ENCODE measurements at places on chromosomes 2 and 18.

DNA sequence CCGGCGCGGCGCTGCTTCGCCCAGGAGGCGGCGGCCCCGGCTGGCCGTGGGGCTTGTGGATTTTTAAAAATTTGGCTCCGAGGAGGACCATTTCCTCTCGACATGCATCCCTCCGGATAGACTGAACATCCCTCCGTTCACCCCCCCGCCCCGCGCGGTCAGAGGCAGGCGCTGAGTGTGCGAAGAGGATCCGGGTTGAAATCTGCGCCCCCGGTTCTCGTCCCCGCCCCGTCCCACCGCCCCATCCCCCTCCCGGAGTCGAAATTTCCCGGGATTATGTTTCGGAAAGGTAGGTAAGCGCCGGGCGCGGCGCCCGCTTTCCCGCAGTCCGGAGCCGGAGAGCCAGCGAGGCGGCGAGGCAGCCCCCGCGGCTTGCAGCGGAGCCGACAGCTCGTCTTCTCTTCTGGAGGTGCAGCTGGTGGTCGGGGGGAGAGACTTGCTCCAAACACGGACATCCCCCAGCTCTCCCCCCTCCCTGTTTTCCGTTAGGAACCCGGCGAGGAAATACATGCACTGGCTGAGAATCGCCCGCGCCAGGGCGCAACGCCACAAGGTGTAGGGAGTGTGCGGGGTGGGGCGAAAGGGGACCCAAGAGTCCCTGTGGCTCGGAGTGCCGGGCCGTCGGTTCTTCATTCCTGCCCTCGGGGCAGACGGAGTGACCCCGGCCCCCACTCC lies at the start of gene PRKCE:
Gene PRKCE, plus strand, starts transcription at position 261 of the 675 bp plus-strand sequence.
- DNase-seq: peak; percentile 18

DNA sequence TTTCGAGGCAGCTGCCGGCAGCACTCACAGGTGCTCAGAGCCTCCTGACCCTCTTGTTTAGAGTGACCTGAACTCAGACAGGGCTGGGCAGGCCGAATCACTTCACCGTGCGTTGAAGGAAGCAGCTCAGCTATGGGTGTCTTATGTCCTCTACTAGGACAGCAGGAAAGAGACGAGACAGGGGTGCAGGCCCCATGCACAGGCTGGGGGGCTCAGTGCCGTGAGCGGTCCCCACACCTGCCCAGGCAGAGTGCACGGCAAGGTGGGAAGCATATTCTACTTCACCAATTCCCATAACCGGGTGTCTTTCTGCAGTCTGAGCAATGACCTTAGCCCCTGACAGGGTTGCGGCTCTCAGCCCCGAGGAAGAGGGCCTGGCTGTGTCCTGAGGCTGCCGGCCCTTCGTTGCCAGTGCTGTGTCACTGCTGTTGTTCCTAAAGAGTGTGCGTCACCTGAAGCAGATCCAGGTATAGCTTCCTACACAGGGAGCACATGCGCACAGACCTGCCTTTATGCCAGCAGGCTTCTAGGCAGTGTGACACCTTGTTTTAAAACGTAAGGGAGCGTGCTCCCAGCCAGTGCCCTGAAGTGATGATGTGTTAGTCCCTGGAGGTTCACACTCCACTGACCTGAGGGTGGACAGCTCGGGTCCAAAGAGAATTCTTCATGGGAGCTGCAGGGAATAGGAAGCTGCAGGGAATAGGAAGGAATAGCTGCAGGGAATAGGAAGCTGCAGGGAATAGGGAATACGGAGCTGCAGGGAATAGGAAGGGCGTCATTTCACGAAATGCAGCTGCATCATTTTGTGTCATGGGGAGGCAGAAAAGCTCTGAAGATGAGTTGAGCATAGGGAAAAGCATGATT lies 207.9 kb upstream of the SALL3 start:
- DNase-seq: no peak

DNA sequence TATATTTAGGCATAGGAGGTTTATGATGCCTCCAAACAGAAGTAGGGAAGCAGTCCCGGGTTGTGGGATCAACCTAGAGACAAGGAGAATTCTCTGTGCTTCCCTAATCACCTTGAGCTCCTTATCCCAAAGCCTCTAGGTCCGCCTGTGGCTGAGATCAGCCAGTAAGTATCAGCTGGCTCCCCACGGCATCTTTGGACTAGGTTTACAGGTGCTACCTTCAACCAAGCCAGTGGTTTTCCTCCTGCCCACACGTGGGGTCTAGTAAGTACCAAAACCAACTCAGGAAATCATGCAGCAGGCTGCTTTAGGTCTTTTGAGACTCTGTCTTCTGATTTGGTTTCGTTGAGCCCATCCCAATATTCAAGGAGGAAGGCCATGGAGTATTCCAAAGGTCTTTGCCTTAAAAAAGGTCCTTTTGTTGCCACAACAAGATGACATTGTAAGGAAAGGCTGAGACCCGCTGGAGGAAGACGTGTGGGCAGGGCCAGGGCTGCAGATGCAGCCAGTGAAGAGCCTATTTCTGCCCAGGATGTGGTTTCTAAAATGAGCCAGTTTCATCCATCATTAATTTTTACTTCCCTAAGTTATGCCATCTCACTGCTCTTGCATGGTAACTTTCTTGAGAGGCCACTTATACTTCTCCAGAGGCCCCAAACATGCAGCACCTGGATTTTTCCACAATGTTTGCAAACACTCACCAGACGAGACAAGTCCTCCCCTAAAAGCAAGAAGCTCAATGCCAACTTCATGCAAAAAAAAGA lies 248.7 kb downstream of the RNF152 start:
- no peak for DNase-seq

- DNase-seq: no peak
These were observed 104.5 kb downstream of the SNTG2 start for GRCh38 chr2:1055014-1055595.

DNA sequence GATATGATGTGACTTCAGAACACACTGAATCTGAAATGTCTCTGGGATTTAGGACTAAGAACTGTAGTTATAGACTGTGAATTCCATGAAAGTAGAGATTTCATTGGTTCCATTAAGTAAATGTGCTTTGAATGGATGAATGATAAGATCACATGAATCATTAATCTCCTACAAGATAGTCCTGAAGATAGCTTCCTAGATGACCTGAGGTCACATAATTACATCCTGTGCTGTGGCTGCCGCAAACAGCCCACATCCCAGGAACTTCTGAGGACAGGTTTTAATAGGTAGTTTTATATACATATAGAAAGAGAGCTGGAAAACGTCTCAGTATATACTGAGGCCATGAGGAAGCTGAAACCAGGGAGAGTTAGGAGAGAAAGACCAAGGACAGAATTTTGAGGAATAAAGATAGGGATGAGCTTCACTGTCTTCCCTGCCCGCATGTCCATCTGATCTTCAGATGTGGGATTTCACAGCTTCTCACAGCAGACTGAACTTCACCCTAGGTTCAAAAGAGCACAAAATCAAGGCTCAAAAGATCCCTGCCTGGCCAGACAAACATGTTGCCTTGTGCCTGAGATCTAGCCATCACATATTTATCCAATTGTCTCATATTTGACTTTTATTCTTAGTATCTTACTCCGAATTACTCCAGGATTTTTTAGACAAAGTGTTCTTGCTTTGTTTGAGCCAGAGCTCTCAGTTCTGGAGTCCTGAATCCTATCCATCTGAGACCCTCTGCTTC lies 188.2 kb downstream of the IRS1 start:
- DNase-seq: no peak

DNA sequence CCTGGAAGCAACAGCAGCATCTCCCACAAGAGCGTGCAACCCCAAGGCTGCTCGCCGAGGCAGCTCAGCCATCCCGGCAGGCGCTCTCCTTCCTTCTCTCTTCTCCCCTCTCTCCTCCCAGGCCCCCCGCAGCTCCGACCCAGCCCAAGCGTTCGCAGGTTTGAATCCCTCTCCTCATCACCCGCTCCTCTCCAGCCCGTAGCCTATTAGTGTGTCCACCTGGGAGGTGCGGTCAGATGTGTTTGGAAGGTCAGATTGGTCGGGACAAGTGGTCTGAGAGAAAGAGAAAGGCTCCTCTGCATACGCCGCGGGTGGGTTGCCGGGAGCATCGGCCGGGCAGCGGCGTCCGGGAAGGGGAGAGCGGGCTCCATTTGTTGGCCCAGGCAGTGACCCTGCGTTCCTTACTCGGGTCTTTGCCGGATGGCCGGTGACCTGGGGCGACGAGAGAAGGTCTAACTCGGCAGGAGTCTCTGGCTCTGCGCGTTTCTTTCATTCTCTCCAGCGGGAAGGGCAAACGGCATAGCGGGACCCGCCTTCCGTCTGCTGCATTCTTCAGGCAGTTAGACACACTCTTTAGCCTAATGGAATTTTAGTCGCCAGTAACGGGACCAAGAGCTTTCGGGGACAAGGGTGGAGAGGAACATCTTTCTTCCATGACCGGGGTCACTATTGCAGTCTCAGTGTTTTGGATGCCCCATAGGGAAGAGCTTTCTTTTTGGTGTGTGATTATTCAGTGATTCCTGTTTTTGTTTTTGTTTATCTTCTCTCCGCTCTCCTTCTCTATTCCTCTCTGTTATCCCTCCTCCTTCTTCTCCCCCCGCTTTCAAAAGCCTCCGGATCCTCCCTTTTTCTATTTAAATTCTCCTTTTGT lies 1.1 kb upstream of the TMEFF2 start:
- DNase-seq: no peak

DNA sequence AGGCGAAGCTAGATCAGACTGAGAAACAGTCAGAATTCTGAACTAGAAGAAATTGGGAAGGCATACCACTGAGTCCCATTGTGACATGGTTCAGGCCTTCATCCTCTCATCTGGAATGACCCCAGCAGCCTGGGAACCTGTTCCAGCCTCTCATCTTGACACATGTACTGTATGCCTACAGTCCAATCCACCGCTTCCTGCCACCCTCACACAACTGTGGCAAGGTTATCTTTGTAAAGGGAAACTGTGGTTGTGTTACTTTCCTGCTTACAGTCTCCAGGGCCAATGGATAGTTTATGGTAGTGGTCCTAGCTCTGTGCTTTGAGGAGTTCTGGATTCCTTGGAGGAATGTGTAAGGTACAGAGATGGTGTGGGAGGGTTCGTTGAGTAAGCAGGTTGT lies 296.9 kb upstream of the TRIB2 start:
- no peak for DNase-seq

- DNase-seq: no peak
These were observed 39.7 kb upstream of the NABP1 start for GRCh38 chr2:191638079-191638801.

DNA sequence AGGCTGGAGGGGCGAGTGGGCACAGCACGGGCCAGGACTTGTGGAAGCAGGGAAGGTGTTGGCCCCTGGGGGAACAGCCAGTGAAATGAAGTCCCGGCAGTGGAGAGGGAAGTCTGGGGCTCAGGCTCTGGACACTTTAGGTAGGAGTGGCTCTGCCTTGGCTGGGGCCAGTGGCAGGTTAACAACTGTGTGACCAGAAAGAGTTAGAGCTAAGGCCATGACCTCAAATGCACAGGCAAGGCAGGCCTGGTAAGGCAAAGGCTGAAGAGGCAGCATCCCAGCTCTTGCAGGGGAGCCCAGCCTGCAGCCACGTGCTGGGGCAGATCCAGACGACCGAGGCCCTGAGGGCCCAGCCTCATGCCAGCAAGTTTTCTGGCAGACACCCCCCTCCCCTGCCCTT lies 21.5 kb downstream of the PCARE start:
- DNase-seq: no peak

- no peak for DNase-seq
These were observed 104.2 kb downstream of the LRP2 start for GRCh38 chr2:169258045-169258601.

GRCh38 chr2:11675423-11676112 lies 5.6 kb upstream of the NTSR2 start:
- no peak for DNase-seq

- DNase-seq: peak; percentile 15
These were observed 8.2 kb upstream of the SMARCAL1 start for GRCh38 chr2:216404010-216404618.

DNA sequence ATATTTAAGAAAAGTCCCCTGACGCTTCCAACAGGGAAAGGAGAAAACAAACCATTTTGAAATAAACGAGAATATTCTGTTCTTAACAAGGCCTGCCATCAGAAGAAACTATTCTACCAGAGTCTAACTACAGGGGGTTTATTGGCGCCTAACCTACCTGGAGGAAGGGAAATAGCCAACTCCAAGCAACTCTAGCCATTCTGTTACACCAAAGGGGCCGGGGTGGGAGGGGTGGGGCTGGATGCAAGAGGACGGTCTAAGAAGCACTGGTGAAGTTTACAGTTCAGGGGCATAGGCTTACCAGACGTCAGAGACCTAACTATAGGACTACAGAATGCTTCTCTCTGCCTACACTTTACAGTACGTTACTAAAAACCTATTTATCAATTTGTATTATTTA lies 60.5 kb upstream of the GALNT5 start:
- DNase-seq: no peak

GRCh38 chr2:69223759-69224511 lies 163.1 kb downstream of the GFPT1 start:
- no peak for DNase-seq

- no peak for DNase-seq
These were observed 66.5 kb downstream of the STK39 start for GRCh38 chr2:168180914-168181313.

DNA sequence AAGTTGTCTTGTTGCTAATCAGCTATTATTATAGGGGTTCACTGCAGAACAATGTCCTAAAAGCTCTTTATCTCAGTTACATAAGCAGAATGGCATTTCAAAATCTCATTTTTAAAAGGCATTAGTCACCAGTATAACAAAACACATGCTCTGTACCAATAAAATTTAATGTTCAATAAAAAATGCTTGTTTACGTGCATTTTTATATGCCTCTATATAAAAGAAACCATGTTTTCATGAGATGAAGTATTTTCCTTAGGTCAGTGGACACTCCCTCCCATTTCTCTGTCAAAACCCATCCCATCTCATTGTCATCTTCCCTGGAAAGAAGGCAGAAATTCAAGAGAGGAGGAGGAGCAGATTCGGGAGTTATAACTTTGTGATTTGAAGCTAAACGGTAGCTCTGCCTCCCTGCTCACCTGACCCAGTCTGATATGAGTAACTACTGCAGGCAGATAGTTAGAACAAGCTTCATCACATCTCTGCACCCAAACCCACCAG lies 231.9 kb upstream of the SIX2 start:
- no peak for DNase-seq

- DNase-seq: no peak
These were observed 1129.4 kb downstream of the TSN start for GRCh38 chr2:122884889-122885288.

DNA sequence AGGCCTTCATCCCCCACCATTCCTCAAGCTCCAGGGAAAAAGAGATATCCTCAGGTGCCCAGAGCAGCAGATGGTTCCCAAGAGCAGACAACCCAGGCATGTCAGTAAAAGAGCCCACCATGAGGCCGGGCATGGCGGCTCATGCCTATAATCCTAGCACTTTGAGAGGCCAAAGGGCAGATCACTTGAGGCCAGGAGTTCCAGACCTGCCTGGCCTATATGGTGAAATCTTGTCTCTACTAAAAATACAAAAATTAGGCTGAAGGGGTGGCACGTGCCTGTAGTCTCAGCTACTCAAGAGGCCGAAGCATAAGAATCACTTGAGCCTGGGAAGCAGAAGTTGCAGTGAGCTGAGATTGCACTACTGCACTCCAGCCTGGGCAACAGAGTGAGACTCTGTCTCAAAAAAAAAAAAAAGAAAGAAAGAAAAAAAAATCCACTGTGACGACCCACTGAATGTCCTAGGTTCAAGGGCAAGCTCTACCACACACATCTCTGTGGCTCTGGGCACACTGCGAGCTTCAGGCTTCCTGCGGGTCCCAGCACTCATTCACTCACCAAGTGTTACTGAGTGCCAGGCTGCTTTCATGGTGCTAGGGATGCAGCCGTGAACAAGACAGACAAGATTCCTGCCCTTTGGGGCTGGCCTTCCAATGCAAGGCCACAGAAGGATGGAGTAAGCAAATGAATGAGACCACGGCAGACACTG lies 6.5 kb upstream of the DUSP2 start:
- no peak for DNase-seq

GRCh38 chr2:29281086-29281915 lies 166.1 kb downstream of the CLIP4 start:
- DNase-seq: no peak
